ENCODE measurements at places on chromosomes 3 and 15.

DNA sequence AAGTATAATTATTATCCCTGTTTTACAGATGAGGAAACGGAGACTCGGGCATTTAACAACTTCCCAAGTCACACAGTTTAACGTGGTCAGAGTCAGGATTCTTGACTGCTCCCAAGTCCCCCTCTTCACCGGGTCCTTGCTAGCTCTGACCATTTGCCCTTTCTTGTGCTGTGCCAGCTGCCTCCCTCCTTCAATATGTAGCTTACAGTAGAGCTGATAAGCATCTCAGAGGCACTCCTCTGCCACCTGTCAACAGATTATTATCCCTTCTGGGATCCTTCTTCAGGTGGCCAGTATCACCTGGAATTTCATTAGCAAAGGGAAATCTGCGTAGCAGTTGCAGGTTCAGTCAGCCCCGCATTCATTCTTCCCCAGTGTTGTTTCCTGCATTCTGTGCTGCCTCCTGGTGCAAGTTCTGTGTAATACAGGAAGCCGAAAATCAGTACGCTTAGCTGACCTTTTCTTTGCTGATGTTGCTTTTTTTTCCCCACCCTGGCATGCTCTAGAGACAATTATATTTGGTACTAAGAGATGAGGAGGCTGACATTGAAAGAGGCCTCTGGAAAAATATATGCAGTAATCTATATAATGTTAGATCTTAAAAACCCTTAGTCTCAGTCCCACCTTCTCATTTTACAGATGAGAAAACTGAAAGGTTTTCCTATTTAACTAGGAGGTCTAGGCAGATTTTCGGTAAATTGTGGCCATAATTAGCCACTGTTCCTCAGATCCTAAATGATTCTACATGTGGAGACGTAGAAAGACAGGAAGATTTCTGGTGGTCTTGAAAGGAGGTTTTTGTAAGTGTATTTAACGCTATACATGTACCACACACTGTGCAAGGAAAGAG lies 24.8 kb downstream of the TMOD2 start:
- DNase-seq, result peak; percentile 41

DNA sequence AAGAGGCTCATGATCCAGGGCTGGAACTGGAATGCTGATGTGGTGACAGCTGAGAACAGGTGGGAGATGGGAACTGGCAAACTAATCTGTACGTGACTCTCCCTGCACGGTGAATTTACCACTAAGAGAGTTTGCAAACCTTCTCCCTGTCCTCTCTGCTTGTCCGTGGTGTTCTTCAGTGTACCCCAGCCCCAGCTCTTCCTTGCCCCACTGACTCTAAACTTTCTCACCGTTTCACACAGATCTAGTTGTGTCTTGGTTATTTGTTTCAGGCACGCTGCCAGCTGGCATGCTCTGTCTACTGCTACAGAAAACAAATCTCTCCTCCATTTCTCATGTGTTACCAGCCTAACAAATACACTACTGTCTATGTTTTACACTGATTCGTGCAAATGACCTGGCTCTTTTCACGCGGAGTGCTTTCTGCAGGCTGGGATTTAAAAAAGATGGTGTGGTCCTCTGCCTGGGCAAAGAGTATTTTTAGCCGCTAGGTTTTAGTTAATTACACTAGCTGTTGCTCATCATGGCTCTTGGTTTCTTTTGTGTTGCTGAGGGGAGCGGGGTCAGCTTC lies 192.7 kb upstream of the LRIG1 start:
- DNase-seq, result peak; percentile 6

DNA sequence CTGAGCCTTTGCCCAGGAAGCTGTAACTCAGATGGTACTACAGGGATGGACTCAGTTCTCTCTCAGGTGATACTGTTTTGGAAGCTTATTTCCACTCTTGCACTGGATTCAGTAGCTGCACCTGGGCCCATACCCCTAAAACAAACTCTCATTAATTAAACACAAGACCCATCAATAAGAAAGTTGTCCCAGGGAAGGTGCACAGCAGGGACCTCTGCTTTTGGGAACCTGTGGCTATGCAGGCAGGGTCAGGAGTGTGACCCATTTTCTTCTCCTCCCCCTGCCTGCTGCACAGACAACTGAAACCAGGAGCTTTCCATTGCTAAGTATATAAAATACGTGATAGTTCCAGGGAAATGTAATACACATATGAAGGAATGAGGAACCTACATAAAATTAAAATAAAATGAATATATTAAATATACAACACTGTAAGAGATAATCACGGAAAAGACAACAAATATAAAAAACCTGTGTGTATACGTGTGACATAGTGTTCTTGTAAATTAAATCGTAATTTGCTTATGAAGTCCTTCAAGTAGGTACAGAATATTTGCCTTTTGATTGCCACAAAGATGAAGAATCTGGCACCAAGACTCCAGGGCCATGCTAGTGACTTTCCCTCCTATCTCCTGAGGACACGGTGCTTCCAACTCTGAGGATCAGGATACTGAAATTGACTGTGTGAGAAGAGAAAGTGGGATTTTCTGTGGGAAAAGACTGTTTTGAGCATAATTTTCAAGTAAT lies 101.6 kb upstream of the GOLGA6L6 start:
- no peak for DNase-seq

GRCh38 chr3:151200586-151200985 lies 2.4 kb downstream of the GPR171 start:
- no peak for DNase-seq

GRCh38 chr3:42056840-42057239 lies 34.3 kb upstream of the TRAK1 start:
- DNase-seq, result no peak

DNA sequence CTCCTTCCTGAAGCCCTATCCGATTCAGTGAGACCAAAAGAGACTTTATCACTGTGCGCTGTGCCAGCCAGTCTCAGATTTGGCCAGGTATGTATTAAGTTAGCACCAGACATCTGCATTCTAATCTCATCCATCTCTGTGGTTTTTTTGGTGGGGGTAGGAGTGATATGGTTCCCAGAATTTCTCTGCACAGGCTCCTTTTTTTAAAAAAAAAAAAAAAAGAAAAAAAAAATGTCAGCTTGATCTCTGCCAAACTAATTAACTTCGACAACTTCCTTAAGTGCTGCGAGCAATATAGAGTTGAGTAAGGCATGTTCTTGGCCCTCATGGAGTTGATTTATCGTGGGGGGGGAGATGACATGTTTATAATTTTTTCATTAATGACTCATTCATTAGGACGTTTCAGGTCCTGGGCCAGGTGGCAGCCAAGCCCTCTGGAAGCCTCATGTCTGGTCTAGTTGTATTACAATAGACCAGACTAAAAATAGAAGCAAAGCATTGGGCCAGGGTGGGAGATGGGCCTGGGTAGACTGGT lies 12.9 kb downstream of the SLCO3A1 start:
- DNase-seq, result no peak

- no peak for DNase-seq
Observed at GRCh38 chr3:187377842-187378241, 9.7 kb downstream of the RTP4 start.

DNA sequence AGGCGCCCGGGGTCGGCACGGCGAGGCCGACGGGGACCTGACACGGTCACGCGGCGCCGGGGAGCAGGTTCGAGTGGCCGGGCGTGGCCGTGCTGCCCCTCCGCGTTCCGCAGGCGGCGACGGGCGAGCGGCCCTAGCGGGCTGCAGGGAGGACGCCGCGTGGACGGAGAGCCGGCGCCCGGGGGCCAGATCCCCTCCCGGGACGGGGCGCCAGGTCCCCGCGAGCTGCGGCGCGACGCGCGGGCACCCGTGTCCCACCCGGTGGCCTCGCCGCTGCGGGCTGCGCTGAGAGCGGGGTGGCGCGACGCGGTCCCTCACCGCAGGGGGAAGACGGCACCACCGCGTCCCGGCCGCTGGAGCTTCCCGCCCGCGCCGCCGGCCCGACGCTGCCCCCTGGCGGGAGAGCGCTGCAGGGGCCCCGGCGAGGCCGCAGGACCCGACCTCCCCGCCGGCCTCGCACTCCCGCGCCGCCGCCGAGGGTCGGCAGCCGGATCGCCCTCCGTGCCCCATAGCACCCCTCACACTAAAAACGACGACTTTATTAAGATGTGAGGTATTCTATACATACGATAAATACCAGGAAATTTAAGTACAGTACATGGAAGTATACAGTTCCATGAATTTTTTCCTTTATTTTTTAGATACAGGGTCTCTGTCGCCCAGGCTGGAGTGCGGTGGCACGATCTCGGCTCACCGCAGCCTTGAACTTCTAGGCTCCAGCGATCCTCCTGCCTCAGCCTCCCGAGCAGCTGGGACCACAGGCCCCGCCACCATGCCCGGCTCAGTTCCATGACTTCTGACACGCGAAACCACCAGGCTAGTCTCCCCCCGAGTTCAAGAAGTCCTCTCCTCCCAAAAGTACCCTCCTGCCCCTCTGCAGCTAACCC lies 1.3 kb upstream of the PIGZ start:
- DNase-seq, result peak; percentile 10

GRCh38 chr15:90994417-90995311 lies at the start of gene PRC1:
TSS of gene PRC1 (minus strand) at chr15:90994535. CDS start at chr15:90994417, 118 bp downstream.
- peak; percentile 63 for DNase-seq

DNA sequence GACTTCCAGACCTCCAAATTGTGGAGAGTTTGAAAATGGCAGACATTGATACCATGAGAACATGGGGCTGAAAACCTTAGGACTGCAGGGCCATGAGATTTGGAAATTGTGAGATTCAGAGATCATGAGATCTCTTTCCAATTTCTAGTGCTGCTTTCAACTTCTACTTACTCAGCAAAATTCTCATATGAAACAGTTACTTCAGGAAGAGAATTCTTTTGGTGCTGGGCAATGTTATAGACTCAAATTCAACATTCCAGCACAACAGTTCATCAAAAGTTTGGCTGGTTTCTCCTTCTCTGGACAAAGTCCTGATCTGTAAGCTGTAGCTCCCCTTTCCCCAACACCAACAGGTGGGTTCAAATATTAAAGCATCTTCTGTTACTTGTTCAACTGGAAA lies 506.9 kb upstream of the NECTIN3 start:
- no peak for DNase-seq

DNA sequence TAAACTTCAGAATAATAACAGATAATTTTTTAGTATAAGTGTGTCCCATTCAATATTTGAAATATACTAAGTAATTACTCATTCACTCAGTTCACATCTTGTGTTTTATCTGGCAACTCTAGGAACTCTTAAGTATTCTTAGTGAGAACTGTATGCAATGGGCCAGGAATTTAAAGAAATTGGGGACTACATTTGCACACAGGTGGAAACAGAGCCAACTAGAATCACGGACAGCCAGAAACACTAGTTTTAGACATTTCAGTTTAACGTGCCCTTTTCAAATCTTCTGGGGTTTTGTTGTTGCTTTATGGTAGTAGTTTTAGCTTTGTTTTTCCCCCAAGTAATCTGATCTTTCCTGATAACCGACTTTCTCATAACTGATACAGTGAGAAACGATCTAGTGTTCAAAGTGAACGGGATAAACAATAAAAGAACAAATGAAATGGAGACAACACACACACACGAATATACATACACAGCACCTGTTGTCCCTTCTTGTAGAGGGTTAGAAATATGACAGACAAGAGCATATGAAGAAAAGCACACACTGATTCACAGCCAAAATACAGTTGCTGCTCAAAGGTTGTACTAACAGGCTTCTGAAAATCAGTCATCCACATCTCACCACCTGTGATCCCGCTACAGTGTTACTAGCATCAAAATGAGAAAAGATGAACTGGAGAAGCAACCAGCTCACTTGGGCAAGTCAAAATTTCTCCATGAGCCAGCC lies 167.0 kb downstream of the FMN1 start:
- DNase-seq, result no peak

GRCh38 chr3:129715854-129716253 lies 109.4 kb upstream of the PLXND1 start:
- no peak for DNase-seq

GRCh38 chr3:57985176-57985983 lies 22.8 kb upstream of the FLNB start:
- no peak for DNase-seq

GRCh38 chr3:11651900-11652299 lies 8.2 kb upstream of the VGLL4 start:
- DNase-seq, result no peak

DNA sequence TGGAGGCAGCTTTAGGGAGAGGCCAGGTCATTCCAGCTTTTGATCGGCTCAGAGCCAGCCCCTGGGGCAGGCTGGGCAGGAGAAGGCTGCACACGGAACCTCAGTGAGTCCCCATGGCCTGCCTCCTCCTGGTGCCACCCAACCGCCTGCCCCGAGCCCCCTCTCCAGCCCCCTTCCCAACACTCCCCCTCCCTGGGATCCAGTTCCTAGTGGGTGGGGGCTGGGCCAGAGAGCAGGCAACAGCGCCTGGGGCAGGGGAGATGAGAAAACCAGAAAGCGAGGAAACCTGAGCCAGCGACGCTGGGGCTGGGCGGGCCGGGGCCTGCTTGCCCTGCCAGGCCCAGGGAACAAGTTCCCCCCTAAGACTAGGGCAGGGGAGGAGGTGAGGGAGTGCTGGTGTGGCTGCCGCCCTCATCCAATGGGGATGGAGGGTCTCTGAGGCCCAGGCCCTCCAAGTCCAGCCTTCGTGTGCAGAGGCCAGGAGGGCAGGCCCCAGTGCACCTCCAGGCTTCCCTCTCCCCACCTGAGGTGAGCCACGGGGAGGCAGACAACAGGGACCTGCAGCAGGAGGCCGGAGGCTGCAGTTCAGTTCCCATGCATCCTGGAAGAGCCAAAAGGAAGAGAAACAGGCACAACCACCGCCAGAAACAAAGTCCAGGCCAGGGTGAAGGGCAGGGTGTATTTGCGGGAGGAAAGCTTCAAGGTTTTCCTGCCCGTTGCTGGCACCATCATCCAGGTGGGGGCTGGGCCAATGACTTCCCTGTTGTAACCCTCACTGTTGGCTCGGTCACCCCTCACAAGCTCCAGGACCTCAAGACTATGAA lies 4.0 kb upstream of the SEMA3F start:
- DNase-seq, result no peak

- DNase-seq, result no peak
Observed at GRCh38 chr3:8563146-8563545, 61.5 kb downstream of the LMCD1 start.

DNA sequence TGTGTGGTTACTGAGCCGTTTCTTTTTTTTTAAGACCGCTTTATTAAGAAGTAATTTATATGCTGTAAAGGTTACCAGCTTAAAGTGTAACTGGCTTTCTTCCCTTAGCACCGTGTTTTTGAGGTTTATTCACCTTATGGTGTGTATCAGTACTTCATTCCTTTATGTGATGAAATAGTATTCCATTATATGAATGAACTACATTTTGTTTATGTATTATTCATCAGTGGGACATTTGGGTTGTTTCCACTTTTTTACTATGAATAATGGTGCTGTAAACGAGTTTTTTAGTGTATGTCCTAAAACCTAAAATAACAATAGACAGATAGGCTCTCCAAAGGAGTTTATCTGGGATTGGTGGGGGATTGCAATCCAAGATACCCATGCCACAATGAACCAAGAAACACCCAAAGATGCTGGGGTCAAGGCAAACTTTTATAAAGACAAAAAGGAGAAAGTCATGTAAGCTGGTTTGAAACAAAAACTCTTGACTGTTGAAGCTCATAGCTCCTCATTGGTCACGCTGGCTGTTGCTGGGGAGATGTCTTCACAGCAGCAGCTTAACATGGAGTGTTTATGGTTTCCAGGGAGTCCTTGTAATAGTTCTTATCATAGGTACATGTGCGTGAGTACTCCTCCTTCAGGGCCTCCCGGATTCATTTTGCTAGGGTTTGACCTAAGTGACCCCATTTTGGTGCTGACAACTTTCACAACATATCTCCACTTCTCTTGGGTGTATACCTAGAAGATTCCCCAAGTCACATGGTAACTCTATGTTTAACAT lies 16.0 kb downstream of the TM2D3 start:
- no peak for DNase-seq
